Renal cortical epithelial cell (primary cell): ENCODE measurements at places on chromosomes 6 and 20.

DNA sequence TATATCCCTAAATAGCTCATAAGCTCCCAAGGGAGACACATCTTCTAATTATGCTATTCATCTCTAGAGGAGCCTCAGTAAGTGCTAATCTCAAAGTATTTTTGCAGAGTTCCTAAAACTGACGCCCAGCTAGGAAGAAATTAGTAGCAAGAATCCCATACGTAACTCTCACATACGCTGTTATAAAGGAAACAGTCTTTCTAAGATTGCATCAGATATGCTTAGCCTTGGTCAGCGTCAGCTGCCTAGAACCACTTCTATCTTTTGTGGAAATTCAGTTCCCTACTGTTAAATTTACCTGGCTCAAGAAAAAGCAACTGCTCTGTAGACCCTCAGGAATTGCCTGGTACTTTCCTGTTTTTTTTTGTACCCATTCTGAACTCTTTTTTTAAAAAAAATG, 13.6 kb downstream of the RIPOR2 start:
- no peak for DNase-seq

GRCh38 chr6:107692351-107692750, 131.8 kb downstream of the SCML4 start:
- peak; percentile 6 for DNase-seq

DNA sequence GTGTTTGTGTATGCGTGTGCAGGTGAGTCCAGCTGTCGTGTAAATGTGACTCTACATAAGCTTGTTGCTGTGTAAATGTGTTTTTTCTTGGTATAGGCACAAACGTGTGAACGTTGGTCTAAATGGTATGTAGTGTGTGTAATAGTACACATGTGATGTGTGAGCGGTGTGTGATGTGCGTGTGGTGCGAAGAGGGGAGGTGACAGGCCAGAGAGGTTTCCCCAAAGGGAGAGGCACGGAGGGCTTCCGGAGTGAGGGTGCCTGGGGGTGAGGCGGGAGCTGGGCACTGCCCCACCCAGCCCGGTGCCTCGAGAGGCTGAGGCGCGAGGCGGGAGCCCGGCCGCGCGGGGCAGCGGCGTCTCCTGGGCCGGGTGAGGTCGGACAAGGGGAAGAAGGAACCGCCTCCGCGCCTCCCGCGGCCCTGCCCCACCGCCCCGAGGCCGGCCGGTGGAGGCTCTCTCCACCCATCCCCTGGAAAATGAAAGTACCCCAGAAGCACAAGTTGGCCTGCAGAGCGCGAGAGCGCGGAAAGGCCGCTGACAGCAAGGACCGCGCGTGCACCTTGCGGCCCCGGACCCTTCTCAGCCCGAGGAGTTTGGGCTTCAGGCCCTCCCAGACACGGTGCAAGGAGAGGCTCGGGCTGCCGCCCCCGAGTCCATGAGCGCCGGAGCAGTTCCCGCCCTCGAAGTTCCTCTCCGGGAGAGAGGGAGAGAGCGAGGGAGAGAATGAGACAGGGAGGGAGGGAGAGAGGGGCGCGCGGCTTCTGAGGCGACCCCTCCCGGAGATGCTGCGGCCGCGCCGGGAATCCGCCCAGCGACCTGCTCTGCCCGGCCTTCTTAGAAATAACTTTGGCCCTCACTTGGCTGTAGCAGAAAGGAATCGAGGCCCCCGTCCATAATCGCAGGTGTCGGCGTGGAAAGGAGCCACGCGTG, 43.2 kb upstream of the OSTM1 start:
- DNase-seq = no peak

DNA sequence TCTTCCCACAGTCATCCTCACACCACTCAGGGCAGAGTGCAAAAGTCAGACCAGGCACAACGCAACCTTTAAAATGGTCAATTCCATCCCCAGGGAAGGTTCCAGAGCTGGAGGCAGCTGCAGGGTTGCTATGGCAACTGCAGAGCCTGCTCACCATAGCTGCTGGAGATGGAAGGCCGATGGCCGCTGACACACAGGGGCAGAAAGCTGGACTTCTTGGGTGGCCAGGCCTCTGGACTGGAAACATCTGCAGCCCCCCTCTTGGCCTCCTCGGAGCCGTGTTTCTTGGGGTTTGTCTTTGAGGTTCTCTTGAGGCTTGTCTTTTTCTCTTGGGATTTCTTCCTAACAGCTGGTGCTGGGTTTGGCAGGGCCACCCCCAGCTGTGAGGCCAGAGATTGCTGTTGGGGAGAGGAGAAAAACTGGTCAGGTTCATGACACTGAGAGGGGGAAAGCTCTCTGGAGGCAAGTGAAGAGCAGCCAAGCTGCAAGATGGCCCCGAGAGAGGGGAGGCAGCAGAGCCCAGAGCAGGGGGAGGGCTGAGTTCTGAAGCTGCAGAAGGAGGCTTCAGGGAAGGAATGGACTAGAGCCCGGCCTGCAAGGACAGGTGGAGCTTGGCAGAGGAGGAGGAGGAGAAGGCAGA, 10.2 kb downstream of the BNIP5 start:
- no peak for DNase-seq

GRCh38 chr6:109678240-109678639, 12.8 kb downstream of the AK9 start:
- no peak for DNase-seq
